Activated T-helper 2 cell treated with anti-CD3 and anti-CD28 coated beads, Interferon-gamma antibody, Interleukin-2, Interleukin-4, amounts not matched to agents 10 μg/mL and 5 μg/mL and 100 μg/mL, durations not matched to agents 14 hours and 24 hours and 36 hours (primary cell): ENCODE measurements at places on chromosomes 5 and 9.

- peak; percentile 7 for DNase-seq
Measured at GRCh38 chr5:132019337-132019736, 7.9 kb upstream of the ACSL6 start.

DNA sequence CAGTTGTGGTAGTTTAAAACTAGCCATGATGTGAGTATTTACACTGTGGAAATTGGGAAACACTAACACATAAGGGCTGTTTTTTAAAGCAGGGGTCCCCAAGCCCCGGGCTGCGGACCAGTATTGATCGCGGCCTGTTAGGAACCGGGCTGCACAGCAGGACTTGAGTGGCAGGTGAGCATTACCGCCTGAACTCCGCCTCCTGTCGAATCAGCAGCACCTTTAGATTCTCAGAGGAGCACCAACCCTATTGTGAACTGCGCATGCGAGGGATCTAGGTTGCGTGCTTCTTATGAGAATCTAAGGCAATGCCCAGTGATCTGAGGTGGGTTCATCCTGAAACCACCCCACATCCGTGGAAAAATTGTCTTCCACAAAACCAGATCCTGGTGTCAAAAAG, 127.8 kb downstream of the PCSK5 start:
- DNase-seq = no peak

DNA sequence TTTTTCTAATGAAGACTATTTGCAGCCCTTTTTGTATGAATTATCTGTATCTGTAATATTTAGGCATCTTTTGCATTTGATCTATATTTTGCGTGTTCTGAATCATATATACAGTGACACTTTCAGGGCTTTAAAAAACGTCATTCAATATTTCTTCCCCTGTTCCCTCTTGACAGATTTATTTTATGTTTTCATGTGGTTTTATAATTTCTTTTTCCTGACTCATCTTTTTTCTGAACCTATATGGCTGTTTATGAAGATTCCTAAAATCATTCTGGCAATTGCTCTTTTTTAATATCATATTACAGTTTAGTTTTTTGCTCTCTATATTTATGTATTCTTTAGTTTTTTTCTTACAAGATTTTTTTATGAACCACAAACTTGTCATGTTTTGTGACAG, 67.6 kb downstream of the SMARCA2 start:
- no peak for DNase-seq

GRCh38 chr5:156473269-156473908, 146.4 kb downstream of the SGCD start:
- DNase-seq = no peak
